ENCODE measurements at places on chromosomes 11 and 22.

DNA sequence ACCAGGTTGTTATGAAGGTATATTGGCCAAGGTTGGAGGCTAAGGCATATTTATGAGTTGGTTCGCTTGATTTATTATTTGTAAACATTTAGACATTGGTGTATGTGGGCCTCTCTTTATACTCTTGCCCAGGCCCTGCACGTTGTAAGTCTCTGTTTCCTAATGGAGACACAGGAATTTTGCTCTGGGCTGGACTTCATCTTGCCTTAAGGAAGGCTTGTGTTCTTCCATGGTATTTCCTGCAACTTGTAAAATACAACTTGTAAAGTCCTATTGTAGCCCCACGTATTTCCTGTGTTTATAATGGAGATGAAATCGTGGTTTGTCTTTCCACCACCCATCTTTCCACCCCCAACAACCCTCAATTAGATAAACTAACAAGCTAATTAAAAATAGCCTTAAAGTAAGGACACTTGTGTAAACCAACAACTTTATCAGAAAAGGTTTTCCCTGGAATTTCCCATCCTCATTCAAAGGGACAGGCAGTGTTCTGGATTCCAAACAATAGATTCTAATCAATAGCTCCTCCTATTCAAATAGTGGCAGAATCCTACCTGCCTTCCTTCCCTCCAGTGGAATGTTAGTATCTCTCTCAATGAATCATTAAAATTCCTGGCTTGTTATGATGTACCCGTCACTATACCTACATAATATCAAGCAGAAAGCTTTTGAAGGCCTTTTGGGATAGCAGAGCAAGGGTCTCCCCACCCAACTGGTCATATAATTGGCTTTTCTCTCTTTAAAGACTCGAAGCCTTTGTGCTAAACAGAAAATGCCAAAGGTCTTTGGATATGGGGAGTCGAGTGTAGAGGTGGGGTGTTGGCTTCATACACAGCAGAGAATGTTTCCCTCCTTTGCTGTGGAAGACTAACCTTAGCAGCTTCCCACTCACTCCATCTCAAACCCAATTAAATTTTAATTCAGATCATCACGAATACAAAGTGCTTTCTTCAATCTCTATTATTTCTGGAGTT, 77.1 kb downstream of the UBASH3B start:
- no peak for DNase-seq

DNA sequence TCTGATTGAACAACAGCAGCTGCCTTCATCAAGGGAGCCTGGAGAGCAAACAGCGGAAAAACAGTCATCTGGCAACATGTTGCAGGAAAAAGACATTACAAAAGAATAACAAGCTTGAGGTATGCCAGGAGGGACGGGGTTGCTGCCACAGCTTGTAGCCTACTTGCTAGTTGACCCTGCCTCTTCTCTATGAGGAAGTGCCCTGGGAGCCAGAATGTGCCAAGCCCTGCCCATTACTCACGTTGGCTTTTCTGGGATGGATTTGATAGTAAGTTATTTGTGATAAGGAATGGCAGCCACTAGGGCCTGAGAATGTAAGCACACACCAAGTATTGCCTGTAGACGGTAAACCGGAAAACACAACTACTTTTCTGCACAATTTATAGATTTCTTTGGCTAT, 113.5 kb upstream of the KIRREL3 start:
- DNase-seq: no peak

DNA sequence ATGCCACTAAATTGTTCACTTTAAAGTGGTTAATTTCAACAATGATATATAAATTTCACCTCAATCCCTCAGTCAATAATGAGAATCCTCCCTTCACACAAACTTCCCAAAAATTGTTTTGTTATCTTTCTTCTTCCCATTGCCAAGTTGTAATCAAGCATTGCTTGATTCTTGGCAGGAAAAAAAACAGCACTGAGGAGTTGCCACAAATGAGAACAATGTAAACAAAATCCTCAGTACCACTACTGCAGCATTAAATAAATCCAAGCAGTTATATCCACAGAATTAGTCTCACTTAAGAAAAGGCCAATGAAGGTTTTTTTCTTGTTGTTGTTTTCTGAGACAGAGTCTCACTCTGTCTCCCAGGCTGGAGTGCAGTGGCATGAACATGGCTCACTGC, 38.2 kb downstream of the FAM168A start:
- DNase-seq: no peak

GRCh38 chr22:47340851-47341436, 578.5 kb downstream of the TBC1D22A start:
- no peak for DNase-seq

- no peak for DNase-seq
Observed at GRCh38 chr11:104093426-104094280, 57.2 kb downstream of the DDI1 start.

- no peak for DNase-seq
Observed at GRCh38 chr11:131582021-131582525, 211.7 kb downstream of the NTM start.

- no peak for DNase-seq
Observed at GRCh38 chr11:17343257-17343656, 8.3 kb upstream of the NCR3LG1 start.

DNA sequence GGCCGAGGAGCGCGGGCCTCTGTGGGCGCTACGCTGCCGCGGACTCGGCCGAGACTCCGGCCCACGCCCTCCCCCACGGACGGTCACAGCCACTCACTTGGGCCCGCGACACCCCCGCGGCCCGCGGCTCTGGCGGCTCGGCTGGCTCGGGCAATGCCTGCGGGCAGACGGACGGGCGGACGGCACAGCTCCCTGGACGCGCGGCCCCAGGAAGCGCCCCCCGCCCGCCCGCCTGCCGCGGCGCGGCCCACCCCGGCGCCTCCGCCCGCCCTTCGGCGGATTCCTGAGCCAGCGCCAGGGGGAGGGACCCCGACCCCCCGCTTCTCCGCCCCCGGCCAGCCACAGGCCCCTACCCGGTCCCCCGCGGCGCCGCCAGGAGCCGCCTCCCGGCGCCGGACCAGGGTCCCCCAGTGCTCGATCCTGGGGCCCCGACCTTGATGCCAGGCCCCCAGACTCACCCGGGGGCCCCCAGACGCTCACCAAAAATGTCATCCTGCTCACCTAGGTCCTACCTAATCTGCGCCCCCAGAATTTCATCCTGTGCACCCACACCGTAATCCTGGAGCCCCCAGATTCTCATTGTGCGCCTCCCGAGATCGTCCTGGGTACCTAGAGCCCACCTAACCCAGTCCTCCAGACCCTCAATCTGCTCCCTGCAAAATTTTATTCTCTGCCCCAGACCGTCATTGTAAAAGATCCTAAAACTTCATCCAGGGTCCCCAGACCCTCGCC, at the start of gene EFEMP2:
Gene EFEMP2 (minus strand): TSS at position 215 of the 732 bp plus-strand sequence. CDS start 446 bp downstream, outside the sequence.
- no peak for DNase-seq

DNA sequence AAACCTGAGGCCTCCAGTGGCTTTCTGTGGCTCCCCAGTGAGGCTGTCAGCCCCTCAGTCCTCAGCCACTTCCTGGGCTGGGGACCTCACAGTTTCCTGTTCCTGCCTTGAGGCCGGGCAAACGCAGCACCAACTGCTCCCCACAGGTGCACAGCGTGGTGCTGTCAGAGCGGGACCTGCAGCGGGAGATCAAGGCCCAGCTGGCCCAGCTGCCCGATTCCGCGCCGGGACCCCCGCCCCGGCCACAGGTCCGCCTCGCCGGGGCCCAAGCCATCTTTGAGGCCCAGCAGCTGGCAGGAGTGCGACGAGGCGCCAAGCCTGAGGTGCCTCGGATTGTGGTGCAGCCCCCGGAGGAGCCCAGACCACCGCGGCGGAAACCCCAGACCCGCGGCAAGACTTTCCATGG, 5.4 kb downstream of the TBC1D10C start:
- no peak for DNase-seq
